ENCODE measurements at places on chromosomes 3 and 15. TPM values are rescaled to one million over a fixed set of nuclear protein-coding genes. Genes with fewer than 3 reads are reported as not detected.

ACAD11 gene
- 14.9 TPM for total RNA-seq

BAHD1 gene
- 26.5 TPM for total RNA-seq

ACKR2 gene
- total RNA-seq: 0.44 TPM

- no peak for DNase-seq
These were observed 136.2 kb upstream of the EIF1B start for GRCh38 chr3:40173227-40173721.

- no peak for DNase-seq
These were observed 104.5 kb downstream of the RARB start for GRCh38 chr3:25532431-25533162.
